ENCODE measurements at places on chromosomes 2 and 18. TPM values are rescaled to one million over a fixed set of nuclear protein-coding genes. Genes with fewer than 3 reads are reported as not detected.

Gene EVA1A
- 0.47 TPM for total RNA-seq

Gene SERPINB10
- total RNA-seq = 0.47 TPM

Gene KCNF1
- total RNA-seq = 0.30 TPM

Gene CCT7
- 154 TPM for total RNA-seq

Gene RTP5
- total RNA-seq = not detected

Gene DQX1
- total RNA-seq = not detected

Gene TGFBRAP1
- total RNA-seq = 13.3 TPM

Gene ST8SIA5
- 5.9 TPM for total RNA-seq

Gene AQP12B
- total RNA-seq = not detected

Gene MARCHF7
- total RNA-seq = 70.6 TPM

Gene TMEM178A
- 4.3 TPM for total RNA-seq

Gene SETBP1
- 13.4 TPM for total RNA-seq

Gene HOXD10
- total RNA-seq = not detected

Gene SLC16A14
- 2.3 TPM for total RNA-seq

All from right atrium auricular region (tissue), 2 donors.